H9 (cell line): ENCODE measurements at places on chromosomes 13 and 19. TPM values are rescaled to one million over a fixed set of nuclear protein-coding genes. Genes with fewer than 3 reads are reported as not detected.

Gene TLE2
- 3.1 and 4.2 TPM in 2 replicates for total RNA-seq

DNA sequence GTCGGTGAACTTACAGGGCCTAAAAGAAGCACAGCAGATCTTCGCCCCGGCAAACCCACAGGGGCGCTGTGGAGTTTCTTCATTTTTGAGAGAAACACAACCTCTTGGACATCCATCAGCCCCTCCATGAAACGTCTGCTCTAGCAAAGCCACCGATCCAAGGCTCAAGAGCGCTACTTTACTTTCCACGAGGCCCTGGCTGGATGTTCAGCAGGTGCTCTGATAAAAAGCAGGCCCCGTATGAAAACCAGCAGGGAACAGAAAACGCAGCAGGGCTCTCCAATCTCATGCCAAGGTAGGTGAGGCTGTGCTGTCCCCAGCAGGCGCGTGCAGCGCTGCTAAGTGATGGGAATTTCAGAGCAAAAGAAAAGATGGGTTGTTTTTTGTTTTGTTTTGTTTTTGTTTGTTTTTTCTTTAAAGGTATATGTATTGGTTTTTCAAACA, 86.7 kb downstream of the IRS2 start:
- H3K27ac ChIP-seq, result no peak overlapping the region
- H3K4me1 ChIP-seq, result no peaks in the 10 kb centered on the region; the same call in 1 of the 2 replicates
- no peaks in the 10 kb centered on the region for H3K27me3 ChIP-seq

GRCh38 chr19:53541971-53542370, 4.0 kb downstream of the ZNF331 start:
- H3K27me3 ChIP-seq, result no peaks in the 10 kb centered on the region
- no peak overlapping the region for H3K4me3 ChIP-seq
- peaks cover 70% of the 10 kb centered on the region for H3K36me3 ChIP-seq
- no peaks in the 10 kb centered on the region for H3K4me1 ChIP-seq
- DNase-seq, result no peak

GRCh38 chr19:46718157-46718933, 1.4 kb upstream of the PRKD2 start:
- peaks cover 16% of the 10 kb centered on the region for H3K36me3 ChIP-seq
- H3K4me3 ChIP-seq, result peak overlapping the region; percentile 91
- peak; percentile 55 for DNase-seq

DNA sequence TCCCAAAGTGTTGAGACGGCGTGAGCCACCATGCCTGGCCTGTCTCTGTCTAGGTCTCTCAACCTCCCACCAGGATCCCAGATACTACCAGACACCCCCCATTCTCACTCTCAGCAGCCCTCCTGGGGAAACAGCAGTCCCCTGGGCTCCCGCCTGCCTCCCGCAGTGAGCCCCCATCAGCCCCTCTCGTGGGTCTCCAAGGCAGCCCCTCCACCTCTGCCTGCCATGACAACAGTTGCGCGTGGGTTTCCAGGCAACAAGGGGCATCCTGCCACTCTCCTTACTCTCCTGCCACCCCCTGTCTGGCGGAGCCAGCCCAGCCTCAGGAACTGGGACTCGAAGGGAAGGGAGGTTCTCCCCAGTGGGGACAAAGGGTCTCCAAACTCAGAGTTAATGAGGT, 5.2 kb downstream of the LRRC4B start:
- no peaks in the 10 kb centered on the region for H3K36me3 ChIP-seq
- H3K27me3 ChIP-seq, result peaks cover 24% of the 10 kb centered on the region; the same call in 1 of the 2 replicates
- no peaks in the 10 kb centered on the region; the same call in 1 of the 2 replicates for H3K4me1 ChIP-seq

Gene FREM2
- 15.4 and 16.0 TPM in 2 replicates for total RNA-seq

Gene KLK14
- 0.26 and 0.46 TPM in 2 replicates for total RNA-seq

Gene SLC25A41
- total RNA-seq, result 0.20 and 0.42 TPM in 2 replicates

Gene ZNF100
- total RNA-seq, result 29.0 and 30.7 TPM in 2 replicates

- H3K4me3 ChIP-seq, result no peak overlapping the region
- no peak for DNase-seq
- H3K4me1 ChIP-seq, result no peaks in the 10 kb centered on the region; the same call in 1 of the 2 replicates
- H3K27ac ChIP-seq, result no peak overlapping the region
These were observed 3.2 kb downstream of the PDX1 start for GRCh38 chr13:27922883-27923612.

- H3K27me3 ChIP-seq, result no peaks in the 10 kb centered on the region
- DNase-seq, result no peak
- peaks cover 21% of the 10 kb centered on the region for H3K36me3 ChIP-seq
- H3K4me3 ChIP-seq, result no peak overlapping the region
- no peaks in the 10 kb centered on the region for H3K4me1 ChIP-seq
These were observed 863.9 kb upstream of the GPC6 start for GRCh38 chr13:92362717-92363116.

Gene KIR2DL1
- total RNA-seq, result not detected in 2 replicates

DNA sequence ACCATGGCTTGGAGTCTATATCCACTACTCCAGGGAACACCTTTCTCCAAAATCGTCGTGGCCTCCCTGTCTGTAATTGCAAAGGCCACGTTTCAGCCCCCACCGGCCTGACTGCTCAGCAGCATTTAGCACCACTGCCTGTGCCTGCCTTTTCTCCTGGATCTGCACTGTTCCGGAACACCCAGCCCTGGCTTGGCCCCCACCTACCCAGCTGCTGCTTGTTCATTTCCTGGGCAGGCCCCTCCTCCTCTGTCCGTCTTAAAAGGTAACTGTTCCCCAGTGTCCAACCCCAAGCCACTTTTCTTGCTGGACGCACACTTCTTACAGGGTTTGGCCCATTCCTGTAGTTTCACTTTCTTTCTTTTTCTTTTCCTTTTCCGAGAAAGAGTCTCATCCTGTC, 8.5 kb upstream of the SYT5 start:
- no peak overlapping the region for H3K4me3 ChIP-seq
- DNase-seq, result no peak
- H3K27me3 ChIP-seq, result no peaks in the 10 kb centered on the region
- no peaks in the 10 kb centered on the region for H3K4me1 ChIP-seq
- H3K27ac ChIP-seq, result no peak overlapping the region

Gene GPR12
- total RNA-seq, result not detected in 2 replicates

DNA sequence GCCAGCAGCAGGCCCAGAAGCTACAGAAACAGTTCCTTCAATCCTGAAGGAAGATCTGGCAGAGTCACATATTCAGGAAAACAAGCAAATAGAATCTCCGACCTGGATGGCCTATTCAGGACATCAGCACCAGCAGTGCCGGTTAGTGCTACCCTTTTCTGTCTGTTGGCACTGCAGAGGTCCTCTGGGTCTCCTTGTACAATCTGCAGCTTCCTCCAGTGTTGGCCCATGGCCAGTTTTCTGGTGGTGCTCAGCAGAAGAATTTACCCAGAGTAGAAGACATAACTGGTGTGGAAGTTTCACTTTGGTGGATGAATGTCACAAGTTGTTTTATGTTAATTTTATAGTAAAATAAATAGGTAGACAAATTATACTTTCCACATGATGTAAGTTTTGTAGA, 498.1 kb downstream of the COG6 start:
- H3K27me3 ChIP-seq, result no peaks in the 10 kb centered on the region
- DNase-seq, result no peak
- H3K27ac ChIP-seq, result no peak overlapping the region
- H3K4me3 ChIP-seq, result no peak overlapping the region

- H3K36me3 ChIP-seq, result peaks cover 13% of the 10 kb centered on the region; the same call in 2 of the 3 replicates
- no peaks in the 10 kb centered on the region for H3K4me1 ChIP-seq
- DNase-seq, result no peak
- H3K27me3 ChIP-seq, result no peaks in the 10 kb centered on the region
- no peak overlapping the region for H3K4me3 ChIP-seq
These were observed 18.2 kb upstream of the DCUN1D2 start for GRCh38 chr13:113508521-113509254.

- peaks cover 5% of the 10 kb centered on the region; the same call in 2 of the 3 replicates for H3K36me3 ChIP-seq
- H3K27me3 ChIP-seq, result no peaks in the 10 kb centered on the region
- H3K4me3 ChIP-seq, result no peak overlapping the region
- H3K27ac ChIP-seq, result no peak overlapping the region
- peaks cover 5% of the 10 kb centered on the region; the same call in 1 of the 2 replicates for H3K4me1 ChIP-seq
These were observed 441.4 kb downstream of the PCDH20 start for GRCh38 chr13:60974296-60974695.

Gene ZNF426
- 27.2 and 29.4 TPM in 2 replicates for total RNA-seq

Gene CYP4F8
- not detected in 2 replicates for total RNA-seq

- H3K27ac ChIP-seq, result no peak overlapping the region
- no peak for DNase-seq
- H3K4me1 ChIP-seq, result no peaks in the 10 kb centered on the region
- H3K27me3 ChIP-seq, result no peaks in the 10 kb centered on the region; the same call in 1 of the 2 replicates
- no peaks in the 10 kb centered on the region for H3K36me3 ChIP-seq
These were observed 3.7 kb upstream of the LYPD3 start for GRCh38 chr19:43469160-43469480.
